ENCODE measurements at places on chromosomes 3 and 15. TPM values are rescaled to one million over a fixed set of nuclear protein-coding genes. Genes with fewer than 3 reads are reported as not detected.

Gene CACNA2D2
- 0.75 TPM for total RNA-seq

Gene GOLGA8A
- 33.7 TPM for total RNA-seq

Gene EPHA3
- 42.7 TPM for total RNA-seq

Gene ARGFX
- total RNA-seq: 0.49 TPM

Gene REC114
- not detected for total RNA-seq

Gene TP63
- total RNA-seq: 0.81 TPM

Gene SHF
- total RNA-seq: 36.0 TPM

Gene SKOR1
- 0.63 TPM for total RNA-seq

Gene COMMD2
- 39.4 TPM for total RNA-seq

Gene HDC
- 0.57 TPM for total RNA-seq

Gene FMN1
- 2.9 TPM for total RNA-seq

Gene PSTPIP1
- total RNA-seq: 1.1 TPM

Gene FOXB1
- 9.1 TPM for total RNA-seq

Gene XCR1
- total RNA-seq: not detected

Gene GHSR
- total RNA-seq: 0.36 TPM

Measured in motor neuron (in vitro differentiated cells).